ENCODE measurements at places on chromosomes 4 and X.

DNA sequence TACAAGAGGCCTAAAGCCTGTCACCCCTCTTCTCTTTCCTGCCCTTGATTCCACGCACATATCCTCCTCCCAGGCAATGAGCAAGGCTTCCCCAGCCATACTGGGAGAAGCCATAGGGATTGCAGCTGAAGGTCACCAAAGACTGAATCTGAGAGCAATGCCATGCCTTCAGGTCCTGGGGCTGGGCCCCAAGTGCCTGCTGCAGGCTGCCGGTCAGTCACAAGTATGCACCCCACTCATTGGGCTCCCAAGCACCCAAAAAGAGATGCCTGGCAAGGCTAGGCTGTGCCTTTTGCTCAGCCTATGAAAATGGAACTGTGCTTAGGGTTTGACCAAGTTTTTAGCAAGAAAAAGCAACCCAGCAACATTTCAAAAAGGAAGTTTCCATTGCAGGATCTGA lies 210.6 kb upstream of the MAMLD1 start:
- no peak for DNase-seq

- no peak for DNase-seq
Measured at GRCh38 chrX:127558811-127559210, 493.4 kb downstream of the ACTRT1 start.

GRCh38 chrX:11355259-11355909 lies 62.2 kb downstream of the AMELX start:
- DNase-seq = no peak

- DNase-seq = no peak
Measured at GRCh38 chrX:24301060-24301459, 12.8 kb downstream of the SUPT20HL2 start.

- no peak for DNase-seq
Measured at GRCh38 chr4:64489628-64490027, 80.4 kb upstream of the TECRL start.

- DNase-seq = no peak
Measured at GRCh38 chr4:69816236-69816635, 43.7 kb downstream of the SULT1E1 start.

DNA sequence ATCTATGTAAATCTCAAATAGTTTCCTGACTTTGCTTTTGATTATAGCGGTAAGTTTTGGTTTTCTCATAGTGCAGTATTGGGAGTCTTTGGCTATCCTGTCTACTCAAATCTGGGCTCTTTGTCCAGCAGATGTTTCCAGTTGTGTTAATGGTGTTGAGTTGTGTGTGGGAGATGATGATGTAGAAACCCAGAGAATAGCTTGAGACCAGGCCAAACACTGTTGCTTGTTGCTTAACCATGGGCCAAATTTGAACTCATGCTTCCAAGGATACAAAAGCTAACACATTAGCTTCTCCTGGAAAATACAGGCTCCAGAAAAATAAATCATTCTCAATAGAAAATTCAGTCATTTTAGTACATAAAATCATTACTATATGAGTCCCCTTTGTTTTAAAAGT lies 82.6 kb upstream of the GYPA start:
- no peak for DNase-seq

- DNase-seq = no peak
Measured at GRCh38 chr4:134276476-134276875, 74.9 kb upstream of the PABPC4L start.

GRCh38 chr4:62543002-62543401 lies 1342.9 kb downstream of the ADGRL3 start:
- DNase-seq = no peak

GRCh38 chr4:69910016-69910782 lies 20.7 kb upstream of the CSN1S1 start:
- DNase-seq = no peak

- DNase-seq = no peak
Measured at GRCh38 chrX:74911494-74911893, 13.8 kb downstream of the NEXMIF start.

DNA sequence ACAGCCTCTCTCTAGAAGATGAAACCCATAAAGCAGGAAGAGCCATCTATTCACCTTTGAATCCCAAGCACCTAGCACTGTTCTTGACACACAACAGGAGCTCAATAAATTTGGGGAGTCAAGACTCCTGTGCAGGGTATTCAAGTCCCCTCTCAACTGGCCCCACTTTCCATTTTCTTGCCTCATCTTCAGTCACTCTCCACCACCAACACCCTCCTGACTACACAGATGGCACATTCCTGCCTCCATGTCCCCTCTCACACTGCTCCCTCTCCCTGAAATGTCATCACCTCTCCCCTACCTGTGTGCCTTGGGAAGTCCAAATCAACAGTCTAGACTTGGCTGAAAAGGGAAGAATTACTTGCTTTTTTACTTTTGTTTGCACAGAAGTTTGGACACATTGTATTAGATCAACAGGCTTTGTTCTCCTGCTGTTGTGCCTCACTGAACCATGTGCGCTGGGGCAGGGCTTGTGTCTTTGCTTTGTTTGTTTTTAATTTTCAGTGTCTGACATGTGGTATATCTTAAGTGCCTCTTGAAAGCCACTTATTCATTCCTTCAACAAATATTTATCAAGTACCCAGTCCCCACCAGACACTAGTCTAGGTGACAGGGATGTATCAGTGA lies 85.1 kb downstream of the APBB2 start:
- no peak for DNase-seq

- no peak for DNase-seq
Measured at GRCh38 chr4:176919631-176920030, 126.9 kb upstream of the VEGFC start.

DNA sequence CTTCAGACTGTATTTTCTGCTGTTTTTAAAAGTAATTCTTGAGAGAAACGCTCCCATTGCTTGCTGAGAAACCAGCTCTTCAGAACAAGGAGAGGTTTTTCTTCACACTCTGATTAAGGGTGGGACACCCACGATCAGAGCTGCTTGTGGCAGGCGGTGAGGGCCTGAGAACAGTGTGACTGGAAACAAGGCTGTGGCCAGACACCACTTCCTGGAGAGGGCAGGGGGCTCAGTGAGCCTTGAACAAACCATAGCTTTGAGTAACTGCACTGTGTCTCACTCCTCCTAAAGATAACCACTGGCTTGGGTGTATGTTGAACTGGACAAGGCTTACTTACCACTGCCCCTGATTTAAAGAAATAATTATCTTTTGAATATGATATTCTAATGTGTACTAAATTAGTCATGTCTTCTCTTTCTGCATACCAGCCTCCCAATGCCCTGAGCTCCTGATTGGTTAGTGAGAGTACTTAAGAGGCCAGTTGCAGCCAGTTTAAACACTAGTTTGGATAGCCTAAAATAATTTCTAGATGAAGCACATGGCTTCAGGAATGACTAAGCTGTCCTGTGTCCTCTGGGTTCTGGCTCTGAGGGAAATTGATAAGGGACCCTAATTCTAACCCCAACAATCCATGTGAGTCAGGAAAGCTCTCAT lies 3.7 kb upstream of the GPR82 start:
- no peak for DNase-seq

DNA sequence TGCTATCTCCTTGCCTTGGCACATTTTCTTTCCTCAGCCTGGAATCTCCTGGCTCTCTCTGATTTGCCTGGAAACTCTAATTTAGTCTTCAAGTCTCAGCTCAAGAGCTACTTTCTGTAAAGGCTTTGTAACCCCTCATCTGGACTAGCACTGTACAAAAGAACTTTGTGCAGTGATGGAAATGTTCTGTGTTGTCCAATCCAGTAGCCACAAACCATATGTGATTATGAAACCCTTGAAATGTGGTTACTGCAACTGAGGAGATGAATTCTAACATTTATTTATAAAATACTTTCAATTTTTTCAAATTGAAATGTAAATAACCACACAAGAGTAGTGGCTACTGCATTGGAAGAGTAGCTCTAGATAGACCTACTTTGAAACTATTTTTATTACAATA lies 66.6 kb upstream of the HS3ST1 start:
- DNase-seq = no peak

DNA sequence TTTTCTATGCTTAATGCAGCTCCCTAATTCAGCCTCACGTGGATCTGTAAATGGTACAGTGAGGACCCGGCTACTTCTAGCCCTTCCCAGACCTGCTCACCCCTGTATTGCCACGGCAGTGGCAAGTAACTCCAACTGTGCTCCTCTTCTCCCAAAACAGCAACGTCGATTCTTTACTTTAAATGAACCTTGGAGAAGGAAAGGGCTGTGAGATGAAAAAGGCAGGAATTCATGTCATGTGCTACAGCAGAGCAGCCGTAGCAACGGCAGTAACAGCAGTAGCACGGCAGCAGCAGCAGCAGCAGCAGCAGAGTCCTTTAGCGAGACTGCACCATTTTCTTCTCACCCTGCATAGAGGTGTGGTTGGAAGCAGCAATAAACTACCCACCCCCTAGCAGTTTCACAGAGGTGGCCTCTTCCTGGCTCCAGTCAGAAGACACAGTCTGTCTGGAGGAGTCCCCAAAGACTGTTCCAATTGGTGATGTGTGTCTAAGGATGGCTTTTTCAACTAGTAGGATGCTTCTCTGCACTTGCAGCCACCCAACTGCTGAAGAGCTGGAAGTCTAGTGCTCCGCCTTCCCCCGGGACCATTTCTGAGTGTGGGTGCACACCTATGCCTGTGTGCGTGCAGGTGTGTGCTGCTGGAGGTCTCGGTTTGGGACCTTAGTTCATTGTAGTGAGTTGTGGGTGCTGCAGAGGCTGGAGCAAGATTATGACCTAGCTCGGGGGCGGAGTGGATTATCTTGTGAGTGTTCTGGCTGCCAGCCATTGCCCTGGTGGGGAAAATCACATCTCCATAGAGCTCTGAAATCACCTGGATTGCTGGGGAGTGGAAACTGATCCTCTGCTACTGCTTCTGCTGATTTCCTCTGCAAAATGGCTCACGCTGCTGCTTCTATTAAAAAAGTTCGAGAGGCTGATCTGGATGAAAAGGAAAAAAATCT lies 67.2 kb downstream of the ANK2 start:
- DNase-seq = peak; percentile 92

DNA sequence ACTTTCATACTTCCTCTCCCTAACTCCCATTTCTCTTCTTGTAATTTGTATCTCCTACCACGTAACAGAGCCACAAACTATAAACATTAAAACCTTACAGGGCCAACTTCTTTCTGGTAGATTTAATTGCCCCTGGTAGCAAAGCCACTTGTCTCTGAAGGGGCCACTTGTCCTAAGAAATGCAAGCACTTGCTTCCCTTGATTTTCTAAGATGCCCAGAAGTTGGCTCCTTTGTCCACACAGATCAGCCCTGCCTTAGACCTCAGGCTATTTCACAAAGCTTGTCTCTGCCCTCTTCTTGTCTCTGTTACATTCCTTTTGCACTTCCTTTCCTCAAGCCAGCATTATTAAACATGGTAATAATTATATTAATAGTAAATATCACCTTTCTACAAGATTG lies 80.6 kb upstream of the CXXC4 start:
- DNase-seq = no peak

DNA sequence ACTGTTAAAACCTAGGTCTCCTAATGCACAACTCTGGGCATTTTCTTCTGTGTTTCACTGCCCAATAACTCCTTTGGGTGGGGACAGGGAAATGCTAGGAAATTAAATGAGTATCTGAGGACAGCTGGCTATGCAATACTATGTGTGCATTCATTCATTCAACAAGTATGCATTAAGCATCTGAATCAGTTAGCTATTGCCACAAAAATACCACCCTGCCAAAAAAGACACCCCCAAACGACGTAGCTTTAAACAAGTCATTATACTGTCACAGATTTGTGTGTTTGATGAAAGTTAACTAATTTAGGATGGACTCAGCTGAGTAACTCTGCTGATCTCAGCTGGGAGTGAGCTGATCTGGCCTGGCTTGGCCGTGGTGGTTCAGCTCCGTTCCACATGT lies 29.8 kb upstream of the PTCHD1 start:
- DNase-seq = no peak

- no peak for DNase-seq
Measured at GRCh38 chrX:148536961-148537360, 36.5 kb downstream of the AFF2 start.

DNA sequence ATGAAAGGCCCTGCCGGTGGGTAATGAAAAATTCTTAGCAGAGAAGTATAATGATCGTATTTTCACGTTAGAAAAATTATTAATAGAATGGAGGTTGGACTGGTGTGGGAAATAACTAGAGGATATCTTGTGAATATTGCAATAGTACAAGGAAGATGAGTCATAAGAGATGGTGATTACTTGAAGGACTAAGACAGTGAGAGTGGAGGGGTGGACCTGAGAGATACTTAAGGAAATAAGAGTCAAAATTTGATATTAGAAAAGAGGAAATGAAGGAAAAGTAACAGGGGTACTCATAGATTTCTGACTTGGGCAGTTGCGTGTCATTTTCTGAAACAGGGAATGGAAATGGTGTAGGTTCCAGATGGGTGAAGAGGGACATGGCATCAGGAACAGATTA lies 1.7 kb upstream of the USP53 start:
- DNase-seq = no peak

All from cerebellar cortex (tissue), 1 donor.